ENCODE measurements at places on chromosomes 12 and 14.

DNA sequence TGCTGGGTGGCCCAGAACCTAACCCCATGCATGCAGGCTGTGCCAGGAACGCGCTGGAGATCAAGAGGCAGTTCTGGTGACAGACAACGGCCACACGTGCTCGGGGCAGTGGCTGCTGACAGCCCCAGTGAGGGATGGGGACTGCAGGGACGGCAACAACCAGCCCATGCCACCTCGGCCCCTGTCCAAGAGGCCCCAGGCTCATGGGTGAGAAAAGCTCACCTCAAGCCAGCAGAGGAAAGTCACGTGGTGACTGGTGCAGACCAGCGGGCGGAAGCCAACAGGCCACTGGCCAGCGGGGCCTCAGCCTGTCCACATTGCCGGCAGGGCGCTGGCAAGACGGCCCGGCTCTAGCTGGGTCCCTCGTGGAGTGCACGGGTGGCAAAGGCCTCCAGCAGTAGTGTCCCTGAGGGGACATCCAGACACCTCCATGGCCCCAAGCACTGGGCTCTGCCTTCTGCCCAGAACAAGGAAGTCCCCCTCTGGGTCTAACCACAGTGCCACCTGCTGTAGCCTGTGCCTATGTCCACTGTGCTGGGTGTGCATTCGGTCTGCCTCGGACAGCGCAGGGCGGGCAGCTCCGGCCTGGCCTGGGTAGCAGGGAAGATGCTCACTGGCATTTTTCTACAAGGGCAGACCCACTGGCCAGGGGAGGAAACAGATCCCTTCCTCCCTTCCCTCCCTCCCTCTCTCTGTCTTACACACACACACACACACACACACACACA lies 134.1 kb downstream of the NCOR2 start:
- DNase-seq, result no peak

GRCh38 chr14:95769976-95770375 lies 56.1 kb upstream of the TCL1A start:
- no peak for DNase-seq

GRCh38 chr14:60183741-60184140 lies 18.5 kb upstream of the DHRS7 start:
- peak; percentile 56 for DNase-seq

DNA sequence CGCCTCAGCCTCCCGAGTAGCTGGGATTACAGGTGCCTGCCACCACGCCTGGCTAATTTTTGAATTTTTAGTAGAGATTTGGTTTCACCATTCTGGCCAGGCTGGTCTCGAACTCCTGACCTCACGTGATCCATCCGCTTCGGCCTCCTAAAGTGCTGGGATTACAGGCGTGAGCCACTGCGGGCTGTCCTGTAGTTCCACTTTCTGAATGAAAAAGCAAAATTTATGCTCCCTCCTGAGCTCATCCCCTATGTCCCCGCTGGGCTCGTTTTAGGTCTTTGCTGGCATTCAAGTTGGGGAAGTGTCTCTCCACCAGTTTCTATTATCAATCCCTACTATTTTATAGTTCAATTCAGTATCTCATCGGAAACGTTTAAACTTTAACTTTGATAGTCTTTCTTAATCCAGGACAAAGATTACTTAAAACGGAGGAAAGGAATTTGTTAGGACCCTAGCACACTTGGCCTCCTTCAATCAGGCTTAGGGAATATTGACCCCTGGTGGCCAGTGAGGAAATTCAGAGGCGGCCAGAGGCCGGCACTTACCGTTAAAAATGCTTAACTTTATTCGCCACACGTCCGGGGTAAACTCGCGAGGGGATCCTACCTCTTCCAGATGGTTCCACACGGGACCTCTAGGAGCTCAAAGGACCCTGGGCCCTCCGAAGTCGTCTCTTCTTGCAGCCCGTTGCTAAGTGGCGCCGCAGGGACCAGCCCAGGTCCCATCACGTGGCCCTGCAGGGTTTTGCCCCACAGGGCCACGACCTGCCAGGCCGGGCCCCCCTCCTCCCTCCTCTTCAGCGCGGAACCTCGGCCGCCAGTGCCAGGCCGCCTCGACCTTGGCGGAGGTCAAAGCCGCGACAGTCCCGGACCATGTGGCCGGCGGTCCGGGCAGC lies 11.4 kb upstream of the DNAL1 start:
- DNase-seq, result peak; percentile 81

GRCh38 chr12:2160043-2160442 lies 107.3 kb downstream of the CACNA1C start:
- DNase-seq, result no peak

DNA sequence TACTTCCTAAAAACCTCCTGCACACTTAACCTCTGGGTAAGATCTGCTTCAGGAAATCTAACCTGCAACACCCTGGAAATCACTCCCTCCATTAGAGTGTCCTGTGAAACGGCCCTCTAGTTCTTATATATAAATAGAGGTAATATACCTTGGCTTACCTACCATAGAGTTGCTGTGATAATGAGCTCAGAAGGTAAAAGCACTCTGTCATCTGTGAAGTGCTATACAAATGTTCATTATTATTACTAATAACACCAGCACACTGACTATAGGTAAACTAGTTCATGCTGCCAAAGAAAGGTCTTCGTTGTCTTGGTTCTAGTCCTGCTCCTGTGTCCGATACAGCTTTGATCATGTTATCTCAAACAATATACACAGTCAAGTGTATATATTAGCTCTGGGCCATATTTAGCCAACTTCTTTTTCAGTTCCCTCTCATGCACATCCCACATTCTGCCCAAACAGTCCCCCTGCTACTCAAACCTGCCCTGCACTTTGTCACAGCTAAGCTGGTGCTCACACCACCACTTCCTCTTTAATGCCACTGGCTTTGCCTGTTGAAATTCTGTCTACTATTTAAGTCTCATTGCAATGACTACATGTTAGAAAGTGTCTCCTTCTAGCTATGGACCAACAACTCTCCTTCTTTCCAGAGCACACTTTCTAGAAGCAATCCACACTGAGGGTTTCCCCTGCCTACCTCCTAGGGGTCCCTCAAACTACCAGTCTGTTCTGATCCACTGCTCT lies 5.1 kb downstream of the E2F7 start:
- DNase-seq, result no peak

DNA sequence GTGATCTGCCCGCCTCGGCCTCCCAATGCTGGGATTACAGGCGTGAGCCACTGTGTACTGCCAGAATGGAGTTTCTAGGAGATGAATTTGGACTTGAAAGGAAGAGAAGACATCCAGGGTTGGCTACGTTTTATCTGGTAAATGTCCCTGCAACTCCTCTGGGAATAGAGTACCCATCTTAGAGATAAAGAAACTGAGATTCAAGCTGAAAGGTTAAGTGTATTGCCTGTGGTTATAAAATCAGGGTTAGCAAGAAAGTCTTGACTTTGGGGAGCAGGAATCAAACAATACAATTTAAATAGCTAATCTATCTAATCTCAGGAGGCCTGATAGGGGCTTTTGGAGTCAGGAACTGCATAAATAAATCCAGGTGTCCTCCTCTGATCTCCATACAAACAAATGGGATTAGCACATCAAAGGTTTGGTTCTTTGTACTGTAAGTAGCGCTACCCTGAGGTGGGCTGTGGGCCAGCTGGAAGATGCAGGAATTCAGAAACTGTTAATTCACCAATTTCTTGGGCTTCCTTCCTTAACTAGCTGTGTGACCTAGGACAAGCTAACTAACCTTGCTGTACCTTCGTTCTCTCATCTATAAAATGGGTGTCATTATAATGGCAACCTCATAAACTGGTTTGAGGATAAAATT lies 45.1 kb downstream of the TBX3 start:
- no peak for DNase-seq

GRCh38 chr14:52395728-52396127 lies 81.6 kb downstream of the PTGER2 start:
- DNase-seq, result no peak

- no peak for DNase-seq
Observed at GRCh38 chr12:44464180-44464579, 411.9 kb downstream of the NELL2 start.

DNA sequence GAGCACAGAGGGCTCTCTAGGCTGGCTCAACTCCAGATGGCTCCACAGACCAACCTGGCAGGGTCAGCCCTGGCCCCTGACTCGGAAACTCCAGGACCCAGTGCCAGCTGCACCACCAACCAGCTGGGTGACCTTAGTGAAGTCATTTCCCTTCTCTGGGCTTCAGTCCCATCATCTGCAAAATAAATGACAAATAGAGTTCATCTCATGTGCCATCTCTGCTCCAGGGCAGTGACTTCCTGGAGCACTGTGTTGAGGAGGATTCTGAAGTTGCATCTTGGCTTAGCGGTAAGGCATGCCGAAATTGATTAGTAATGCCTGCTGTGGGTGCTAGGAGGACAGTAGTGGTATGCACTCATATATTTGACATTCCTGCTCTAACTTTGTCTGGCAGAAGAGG lies 31.5 kb downstream of the DTX1 start:
- DNase-seq, result no peak

GRCh38 chr12:113039911-113040445 lies 16.6 kb upstream of the DTX1 start:
- no peak for DNase-seq

GRCh38 chr12:15720295-15720694 lies 68.9 kb downstream of the EPS8 start:
- no peak for DNase-seq

DNA sequence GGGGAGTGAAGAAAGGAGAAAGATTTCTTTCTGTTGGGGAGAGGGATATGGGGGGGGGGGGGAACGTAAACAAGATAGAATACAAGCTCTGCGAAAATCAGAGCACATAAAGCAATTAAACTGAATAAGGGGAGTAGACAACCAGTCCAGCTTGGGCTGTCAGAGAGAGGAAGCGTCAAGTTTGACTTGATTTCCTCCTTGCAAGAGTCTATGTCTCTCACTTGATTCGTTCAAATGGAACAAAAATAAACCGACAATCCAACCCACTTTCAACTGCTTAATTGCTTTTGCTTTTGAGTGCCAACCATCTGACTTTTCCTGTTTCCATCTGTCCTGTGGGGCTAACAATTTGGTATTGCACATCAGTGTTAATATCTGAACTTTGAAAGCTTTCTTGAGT lies 942 bp downstream of the SYT1 start:
- DNase-seq, result peak; percentile 38

DNA sequence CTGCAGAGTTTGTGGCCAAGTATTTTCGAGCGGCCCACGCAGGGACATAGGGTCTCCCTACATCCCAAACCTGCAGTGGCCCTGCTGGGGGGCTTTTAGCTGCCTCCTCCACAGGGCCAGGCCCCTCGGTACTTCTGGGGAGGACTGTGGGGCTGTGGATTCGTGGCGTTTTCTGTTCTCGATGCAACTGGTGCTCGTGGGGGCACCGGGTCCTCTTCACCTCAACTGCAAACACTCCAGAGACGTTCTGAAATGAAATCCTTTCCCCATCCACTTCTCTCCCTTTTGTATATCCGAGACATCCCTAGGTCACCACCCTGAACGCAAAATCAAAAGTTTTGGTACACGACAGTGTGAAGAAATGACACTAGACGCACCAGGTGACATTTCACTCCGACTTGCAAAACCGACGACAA lies 2.3 kb downstream of the RFX4 start:
- no peak for DNase-seq

DNA sequence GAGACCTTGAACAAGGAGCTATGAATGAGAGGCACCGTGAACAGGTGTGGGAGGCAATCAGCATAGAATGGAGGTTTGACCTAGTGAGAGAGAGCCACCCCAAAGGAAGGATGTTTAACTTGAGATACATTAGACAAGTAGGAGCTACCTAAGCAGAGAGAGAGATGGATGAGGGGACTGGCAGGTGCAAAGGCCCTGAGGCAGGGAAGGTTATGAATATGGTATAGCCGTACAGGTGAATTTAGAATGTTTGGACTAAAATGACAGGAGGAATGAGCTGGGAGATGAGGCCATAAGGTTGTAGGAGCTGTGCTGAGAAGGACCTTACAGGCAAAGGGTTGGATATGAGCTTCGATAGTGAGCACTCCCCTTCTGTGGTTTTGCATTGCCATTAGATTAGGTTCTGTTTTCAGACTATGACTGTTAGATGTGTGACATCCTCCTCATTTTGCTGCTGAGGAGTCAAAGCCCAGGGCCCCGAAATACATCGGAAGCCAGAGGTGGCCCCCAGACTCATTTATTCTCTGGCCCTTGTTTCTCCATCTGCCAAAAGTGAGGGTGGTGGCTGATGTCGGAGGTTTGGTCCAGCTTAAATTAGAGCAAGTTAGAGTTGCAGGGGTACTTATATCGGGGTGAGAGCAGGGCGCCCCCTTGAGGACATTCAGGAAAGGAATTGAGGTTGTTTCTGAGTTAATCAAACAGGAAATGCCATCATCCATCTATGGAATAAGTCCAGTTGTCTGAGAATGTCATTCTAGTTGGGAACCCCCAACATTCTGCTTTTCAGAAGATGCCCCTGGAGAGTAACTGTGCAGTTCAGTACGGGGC lies 29.4 kb downstream of the SLC24A4 start:
- peak; percentile 22 for DNase-seq

GRCh38 chr12:59637692-59638070 lies 41.9 kb downstream of the SLC16A7 start:
- DNase-seq, result no peak

- DNase-seq, result peak; percentile 50
Observed at GRCh38 chr12:92562063-92562734, 140.6 kb upstream of the PLEKHG7 start.

GRCh38 chr14:23567186-23568020 lies at the start of gene AP1G2:
TSS of gene AP1G2 (minus strand) at chr14:23567791. CDS start at chr14:23567314, 477 bp downstream.
- peak; percentile 69 for DNase-seq

- no peak for DNase-seq
Observed at GRCh38 chr12:76690921-76691700, 72.8 kb upstream of the ZDHHC17 start.

- DNase-seq, result no peak
Observed at GRCh38 chr12:93378998-93379325, 1.2 kb downstream of the NUDT4 start.

- peak; percentile 86 for DNase-seq
Observed at GRCh38 chr12:42935756-42936155, 346.2 kb upstream of the PRICKLE1 start.

GRCh38 chr12:121065345-121065744 lies 26.3 kb upstream of the OASL start:
- DNase-seq, result no peak

GRCh38 chr12:50103767-50104321 lies at the start of gene GPD1:
TSS of gene GPD1 (plus strand) at chr12:50104008. CDS start at chr12:50104051, 43 bp downstream.
- peak; percentile 53 for DNase-seq

DNA sequence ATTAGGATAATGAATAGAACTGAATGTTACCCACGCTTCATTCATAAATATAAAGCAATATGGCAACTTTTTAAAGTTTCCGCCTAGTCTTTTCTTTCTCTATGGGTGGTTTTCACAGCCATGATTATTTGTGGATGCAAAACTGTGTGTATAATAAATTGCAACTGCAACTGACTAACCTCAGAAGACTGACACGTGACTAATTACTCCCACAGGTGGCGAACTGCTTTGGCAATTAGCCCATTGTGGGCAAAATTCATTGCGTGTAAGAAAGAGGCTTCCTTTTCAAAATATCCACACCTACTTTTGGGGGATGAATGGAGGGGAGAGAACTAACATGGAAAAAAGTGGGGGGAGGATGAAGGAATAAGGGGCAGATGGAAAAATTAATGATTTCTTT lies 79.0 kb downstream of the SLC25A21 start:
- no peak for DNase-seq

Data from fibroblast of lung (primary cell).